ENCODE measurements at places on chromosomes 11 and 22. TPM values are rescaled to one million over a fixed set of nuclear protein-coding genes. Genes with fewer than 3 reads are reported as not detected.

The NAALADL1 gene
- 1.5 TPM for total RNA-seq

The PIK3IP1 gene
- 17.5 TPM for total RNA-seq

The LRRC32 gene
- 2.0 TPM for total RNA-seq

The PRG2 gene
- not detected for total RNA-seq

The SPDYC gene
- not detected for total RNA-seq

The OR8G1 gene
- not detected for total RNA-seq

The CXCR5 gene
- not detected for total RNA-seq

The PKDREJ gene
- total RNA-seq: under 0.01 TPM

The CCDC15 gene
- 2.7 TPM for total RNA-seq

The OLFML1 gene
- 1.2 TPM for total RNA-seq

The PRODH gene
- total RNA-seq: 0.74 TPM

The PRG3 gene
- total RNA-seq: not detected

The SLC25A45 gene
- total RNA-seq: 0.74 TPM

The AIFM3 gene
- total RNA-seq: 2.5 TPM

The BARX2 gene
- total RNA-seq: under 0.01 TPM

The NXPE4 gene
- not detected for total RNA-seq

The TENM4 gene
- 80.6 TPM for total RNA-seq

The GGA1 gene
- 27.5 TPM for total RNA-seq

The PDGFB gene
- 4.4 TPM for total RNA-seq

The LARGE2 gene
- total RNA-seq: 0.25 TPM

The CATSPER1 gene
- total RNA-seq: not detected

The FJX1 gene
- total RNA-seq: 30.2 TPM

The RAB1B gene
- 34.2 TPM for total RNA-seq

The MS4A6E gene
- total RNA-seq: not detected

The HSPB2 gene
- 0.25 TPM for total RNA-seq

The TTC36 gene
- 3.7 TPM for total RNA-seq

The DDX25 gene
- total RNA-seq: 19.9 TPM

The VWA5A gene
- 3.9 TPM for total RNA-seq

The DRD2 gene
- total RNA-seq: 0.25 TPM

The OR8A1 gene
- total RNA-seq: not detected

The LUZP2 gene
- total RNA-seq: 27.0 TPM

The KRTAP5-2 gene
- not detected for total RNA-seq

The OR5A1 gene
- not detected for total RNA-seq

The PATE4 gene
- total RNA-seq: not detected

The DCHS1 gene
- total RNA-seq: 58.5 TPM

The OR52A1 gene
- not detected for total RNA-seq

The TECTA gene
- 2.2 TPM for total RNA-seq

The GAL gene
- total RNA-seq: 0.25 TPM

The TBX10 gene
- not detected for total RNA-seq

The PKP3 gene
- total RNA-seq: 0.74 TPM

The FOSL1 gene
- not detected for total RNA-seq

The FXYD2 gene
- total RNA-seq: 0.49 TPM

The C11orf42 gene
- not detected for total RNA-seq

The MS4A12 gene
- not detected for total RNA-seq
